ENCODE measurements at places on chromosomes 1 and 21.

DNA sequence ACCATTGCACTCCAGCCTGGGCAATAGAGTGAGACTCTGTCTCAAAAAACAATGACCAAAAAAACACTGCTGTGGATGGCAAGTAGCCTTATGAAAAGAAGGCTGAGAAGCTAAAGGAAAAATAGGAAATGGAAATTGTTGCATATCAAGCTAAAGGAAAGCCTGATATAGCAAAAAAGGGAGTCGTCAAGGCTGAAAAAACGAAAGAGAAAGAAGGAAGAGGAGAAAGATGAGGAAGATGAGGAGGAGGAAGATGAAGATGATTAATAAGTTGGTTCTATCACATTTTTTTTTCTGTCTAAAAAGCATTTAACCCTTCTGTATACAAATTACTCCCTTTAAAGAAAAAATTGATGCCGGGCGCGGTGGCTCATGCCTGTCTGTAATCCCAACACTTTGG lies 10.2 kb upstream of the PRDX1 start:
- no peak for DNase-seq

DNA sequence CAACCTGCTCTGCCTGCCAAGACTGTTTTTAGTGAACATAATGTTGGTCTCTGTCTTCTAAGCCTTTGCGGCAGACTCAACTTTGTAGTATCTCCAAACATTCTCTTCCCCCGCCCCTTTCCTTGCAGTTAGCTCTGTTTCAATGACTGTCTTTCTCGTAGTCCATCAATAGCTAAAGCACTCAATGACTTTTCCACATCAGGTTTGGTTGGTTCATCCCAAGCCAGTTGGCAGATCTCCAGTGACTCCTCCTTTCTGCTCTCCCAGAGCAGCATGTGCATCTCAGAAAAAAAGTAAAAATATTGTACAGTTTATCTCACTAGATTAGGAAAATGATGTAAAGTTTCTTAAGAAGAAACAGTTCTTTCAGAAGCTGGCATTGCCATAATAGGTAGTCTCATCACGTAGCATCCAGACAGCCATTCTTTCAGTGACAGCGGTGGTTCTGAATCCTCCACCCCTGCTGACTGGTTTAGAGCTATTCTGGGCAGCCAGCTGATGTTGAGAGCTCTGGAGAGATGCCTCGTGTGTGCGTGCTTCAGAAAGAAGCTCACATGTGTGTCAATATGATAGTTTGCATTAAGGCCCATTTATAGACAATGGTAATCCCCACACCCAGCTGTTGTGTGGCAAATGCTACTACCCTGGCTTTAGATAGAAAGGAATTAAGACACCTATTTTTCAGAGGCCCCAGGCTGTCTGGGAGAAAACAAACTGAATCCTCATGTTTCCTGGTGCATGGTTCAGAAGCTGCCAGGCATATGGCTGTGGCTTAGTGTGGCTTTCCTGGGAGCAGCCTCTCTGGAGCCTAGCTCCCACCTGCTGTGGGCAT lies 53.2 kb downstream of the CNN3 start:
- DNase-seq, result no peak

DNA sequence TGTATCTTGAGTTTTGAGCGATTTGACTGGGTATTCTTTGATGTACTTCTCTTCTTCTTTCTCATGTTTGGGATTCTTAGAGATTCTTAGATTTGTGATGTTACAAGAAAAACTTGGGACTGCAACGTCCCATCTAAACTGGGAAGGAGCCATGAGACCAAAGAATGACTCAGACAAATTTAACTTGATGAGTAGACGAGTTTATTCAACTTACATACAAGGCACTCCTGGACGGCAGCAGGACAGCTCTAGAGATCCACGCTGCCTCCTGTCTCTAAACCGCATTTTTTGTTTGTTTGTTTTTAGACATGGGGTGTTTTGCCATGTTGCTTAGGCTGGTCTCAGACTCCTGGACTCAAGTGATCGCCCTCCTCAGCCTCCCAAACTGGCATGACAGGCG lies 137.1 kb downstream of the PIK3R3 start:
- DNase-seq, result no peak

- no peak for DNase-seq
Observed at GRCh38 chr1:179774000-179774399, 30.9 kb downstream of the FAM163A start.

DNA sequence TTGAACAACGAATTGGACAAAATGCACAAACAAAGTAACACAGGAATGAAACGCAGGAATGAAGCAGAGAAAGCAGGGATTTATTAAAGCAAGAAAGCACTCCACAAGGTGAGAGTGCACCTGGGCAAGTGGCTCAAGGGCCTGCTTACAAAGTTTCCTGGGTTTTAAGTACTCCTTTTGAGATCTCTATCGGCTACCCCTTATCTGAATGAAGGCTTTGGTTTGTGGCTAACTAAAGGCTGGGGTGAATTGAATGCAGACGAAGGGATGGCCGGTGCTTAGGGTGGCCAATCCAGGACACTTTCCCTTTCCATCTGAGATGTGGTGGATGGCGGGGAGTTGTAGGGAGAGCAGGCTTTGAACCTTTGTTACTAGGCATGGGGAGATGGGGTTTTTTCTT lies 151.4 kb upstream of the KIAA0040 start:
- no peak for DNase-seq

GRCh38 chr1:152050886-152051675 lies 14.3 kb upstream of the S100A11 start:
- no peak for DNase-seq

DNA sequence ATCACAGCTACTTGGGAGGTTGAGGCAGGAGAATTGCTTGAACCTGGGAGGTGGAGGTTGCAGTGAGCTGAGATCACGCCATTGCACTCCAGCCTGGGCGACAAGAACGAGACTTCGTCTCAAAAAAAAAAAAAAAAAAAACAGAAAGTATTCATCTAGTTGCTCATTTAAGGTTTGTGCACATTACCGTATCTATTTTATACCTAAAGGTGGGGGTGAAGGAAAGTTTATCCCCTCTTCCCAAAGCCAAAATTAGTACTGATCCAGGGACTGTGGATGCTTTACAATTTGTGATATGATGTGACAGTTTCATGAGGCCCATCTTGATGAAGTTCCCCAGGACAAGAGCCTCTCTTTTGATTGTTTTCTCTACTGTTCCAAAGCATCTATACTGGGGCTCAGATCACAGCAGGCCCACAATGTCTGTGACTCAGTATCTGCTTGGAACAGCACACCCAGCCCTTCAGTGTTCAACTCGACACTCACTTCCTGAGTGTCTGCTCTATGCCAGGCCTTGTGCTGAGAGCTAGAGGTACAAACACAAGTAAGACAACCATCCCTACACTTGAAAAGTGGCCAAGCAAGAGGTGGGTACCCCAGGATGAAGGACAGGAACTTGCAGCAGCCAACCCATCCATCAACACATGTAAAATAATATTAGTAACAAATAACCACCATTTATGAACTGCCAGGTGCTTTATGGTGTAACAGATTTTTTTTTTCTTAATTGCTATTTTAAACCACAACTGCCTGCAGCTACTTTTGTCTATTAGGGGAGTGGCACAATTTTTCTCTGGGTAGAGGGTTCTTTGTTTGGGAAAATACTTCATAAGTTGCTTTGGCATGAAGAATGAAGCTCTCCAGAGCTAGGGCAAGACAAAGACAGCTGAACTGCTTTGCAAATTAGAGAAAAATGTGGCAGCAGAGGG lies 29.0 kb upstream of the KHDRBS1 start:
- no peak for DNase-seq

GRCh38 chr21:38349111-38349746 lies 92.4 kb downstream of the KCNJ15 start:
- DNase-seq, result no peak

- no peak for DNase-seq
Observed at GRCh38 chr1:18041685-18042355, 65.8 kb upstream of the IGSF21 start.

GRCh38 chr21:45918011-45918410 lies 63.6 kb upstream of the COL6A1 start:
- no peak for DNase-seq

DNA sequence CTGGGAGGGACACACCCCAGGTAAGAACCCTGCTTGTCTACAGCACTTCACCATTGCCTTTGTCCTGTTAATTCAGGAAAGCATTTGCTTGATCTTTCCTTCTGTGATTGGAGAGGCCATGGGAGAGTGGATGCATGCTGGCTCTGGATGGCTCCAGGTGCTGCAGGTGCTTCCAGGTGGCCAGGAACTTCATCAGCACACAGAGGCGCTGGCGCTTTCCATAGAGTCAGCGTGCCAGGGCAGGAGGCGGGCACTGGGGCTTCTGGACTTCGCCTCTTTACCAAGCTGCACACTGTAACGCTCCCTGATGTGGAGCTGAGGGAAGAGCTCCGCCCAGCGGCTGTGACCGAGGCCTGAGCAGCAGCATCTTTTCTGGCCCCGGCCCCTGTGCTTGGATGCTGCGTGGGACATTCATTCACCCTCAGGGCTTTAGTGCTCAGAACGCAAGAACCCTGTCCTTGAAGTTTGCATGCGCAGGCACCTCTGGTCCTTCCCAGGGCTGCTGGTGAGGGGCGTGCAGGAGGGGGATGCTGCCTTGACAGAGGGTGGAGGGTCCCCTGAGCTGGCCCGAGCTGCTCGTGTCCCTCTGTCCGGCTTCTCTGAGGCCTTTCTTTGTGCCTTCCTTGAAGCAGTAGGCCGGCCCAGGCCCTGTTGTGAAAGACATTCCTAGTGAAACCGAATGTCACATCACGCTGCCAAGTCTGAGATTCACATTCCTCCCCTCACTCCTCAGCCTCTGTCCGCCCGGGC lies 1.6 kb upstream of the MX2 start:
- DNase-seq, result no peak

DNA sequence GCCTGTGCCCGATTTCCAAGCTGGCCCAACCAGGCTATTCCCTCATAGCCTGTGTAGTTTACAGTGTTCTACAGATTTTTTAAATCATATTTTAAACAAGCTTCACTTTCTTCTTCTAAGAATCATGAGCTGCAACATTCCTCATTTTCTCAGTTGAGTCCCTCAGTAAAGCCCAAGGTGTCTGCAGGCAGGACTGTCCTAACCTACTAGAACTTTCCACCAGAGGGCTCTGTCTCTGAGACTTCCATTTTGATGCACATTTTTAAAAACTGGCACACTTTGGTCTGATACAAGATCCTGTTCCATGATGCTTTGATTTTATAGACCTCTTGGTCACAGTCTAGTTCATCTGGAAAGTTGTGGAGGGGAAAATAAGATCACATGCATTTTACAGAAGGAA lies 21.6 kb upstream of the SLAMF6 start:
- DNase-seq, result no peak

DNA sequence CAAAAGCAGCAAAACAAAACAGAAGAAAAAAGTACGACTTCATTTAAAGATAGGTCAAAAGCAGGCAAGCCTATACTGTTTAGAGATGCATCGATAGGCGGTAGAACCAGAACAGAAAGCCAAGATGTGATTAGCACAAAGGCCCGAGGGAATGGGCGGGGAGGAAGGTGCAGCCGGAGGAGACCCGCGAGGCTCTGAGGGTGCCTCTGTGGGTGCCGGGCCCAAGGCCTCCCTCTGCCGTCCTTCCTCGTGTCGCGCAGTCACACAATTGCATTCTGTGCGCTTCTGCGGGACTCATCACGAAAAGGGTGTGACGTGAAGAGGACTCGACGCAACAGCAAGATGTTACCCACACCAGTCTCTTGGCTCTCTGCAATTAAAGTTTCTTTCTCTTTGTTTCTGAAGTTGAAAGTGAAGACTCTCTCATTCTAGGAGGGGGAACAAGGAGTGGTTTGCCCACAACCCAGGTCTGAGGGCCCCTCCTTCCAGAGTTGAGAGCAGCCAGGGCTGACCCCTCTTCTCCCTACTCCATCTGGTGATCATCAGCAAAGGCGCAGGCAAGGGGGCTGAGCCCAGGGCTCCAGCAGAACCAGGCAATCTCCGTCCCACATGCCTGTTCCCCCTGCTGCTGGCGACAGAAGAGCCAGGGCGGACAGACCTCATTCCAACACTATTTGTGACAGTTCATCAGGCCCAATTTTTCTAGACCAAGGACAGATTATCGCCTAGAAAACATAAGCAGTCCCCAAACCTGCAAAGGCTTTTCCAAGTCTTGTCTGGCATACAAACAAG lies 41.0 kb downstream of the NPHP4 start:
- DNase-seq, result no peak

DNA sequence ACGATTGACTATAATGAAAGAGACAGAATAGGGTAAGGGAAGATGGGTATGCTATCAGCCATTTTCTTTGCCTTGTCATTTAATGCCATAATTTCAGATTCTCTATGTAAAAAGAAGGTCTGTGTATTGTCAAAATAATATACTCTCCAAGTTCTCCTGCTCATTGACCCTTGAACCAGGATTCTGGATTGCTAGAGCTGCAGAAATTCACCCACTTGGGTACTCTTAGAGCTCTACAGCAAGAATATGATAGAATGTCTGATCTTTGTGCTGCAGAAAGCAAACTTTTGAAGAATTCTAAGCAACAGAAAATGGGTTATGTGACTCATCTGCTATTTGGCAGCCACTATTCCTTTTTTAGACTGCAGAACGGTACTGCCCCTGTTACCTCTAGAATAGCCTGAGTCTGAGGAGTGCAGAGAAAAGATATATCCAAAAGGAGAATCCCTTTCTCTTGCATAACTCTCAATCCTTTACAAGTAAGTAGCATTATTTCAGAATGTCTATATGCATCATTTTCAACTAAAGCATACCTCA lies 78.2 kb upstream of the TENT5C start:
- DNase-seq, result no peak

- no peak for DNase-seq
Observed at GRCh38 chr1:155864393-155864792, 5.0 kb downstream of the SYT11 start.

- no peak for DNase-seq
Observed at GRCh38 chr1:6224718-6225117, 11.0 kb downstream of the ICMT start.

DNA sequence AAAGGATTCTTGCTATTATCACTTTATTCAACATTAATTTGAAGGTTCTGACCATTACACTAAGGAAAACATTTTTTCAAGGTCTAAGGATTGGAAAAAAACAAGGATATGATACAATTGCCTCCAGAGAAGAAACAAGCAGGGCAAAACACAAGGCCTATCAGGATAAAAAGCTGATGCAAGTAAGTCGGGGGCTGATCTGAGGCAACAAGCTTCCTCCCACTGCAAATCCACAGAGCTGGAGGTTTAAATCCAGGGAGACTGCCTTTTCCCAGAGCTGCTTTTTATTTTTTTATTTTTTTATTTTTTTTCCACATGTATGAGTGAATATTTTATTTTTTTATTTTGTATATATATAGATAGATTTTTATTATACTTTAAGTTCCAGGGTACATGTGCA lies 19.4 kb upstream of the S100A2 start:
- DNase-seq, result no peak

GRCh38 chr1:24503870-24504523 lies 1.4 kb downstream of the RCAN3 start:
- DNase-seq, result no peak

- DNase-seq, result no peak
Observed at GRCh38 chr1:18719786-18720451, 89.3 kb downstream of the PAX7 start.

DNA sequence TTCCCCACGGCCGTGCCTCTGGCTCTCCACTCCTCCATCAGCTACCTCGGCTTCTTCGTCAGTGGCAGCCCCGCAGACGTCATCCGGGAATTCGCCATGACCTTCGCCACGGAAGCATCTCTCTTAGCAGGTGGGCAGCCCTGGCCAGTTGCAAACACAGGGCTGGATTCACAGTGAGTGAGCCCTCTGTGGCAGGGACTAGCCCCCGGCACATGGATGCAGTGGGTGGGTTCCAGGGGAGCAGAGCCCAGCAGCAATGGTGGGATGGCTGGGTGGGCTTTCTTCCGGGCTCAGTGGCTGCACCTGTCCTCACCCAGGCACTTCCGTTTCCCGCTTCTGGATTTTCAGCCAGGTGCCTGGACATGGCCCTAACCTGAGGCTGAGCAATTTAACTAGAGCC lies 9.4 kb downstream of the UBASH3A start:
- DNase-seq, result no peak

- no peak for DNase-seq
Observed at GRCh38 chr1:241413974-241414373, 57.0 kb upstream of the RGS7 start.
